ENCODE measurements at places on chromosomes 2 and 18.

GRCh38 chr2:128305555-128306080 lies 13.1 kb downstream of the HS6ST1 start:
- no peak for DNase-seq

DNA sequence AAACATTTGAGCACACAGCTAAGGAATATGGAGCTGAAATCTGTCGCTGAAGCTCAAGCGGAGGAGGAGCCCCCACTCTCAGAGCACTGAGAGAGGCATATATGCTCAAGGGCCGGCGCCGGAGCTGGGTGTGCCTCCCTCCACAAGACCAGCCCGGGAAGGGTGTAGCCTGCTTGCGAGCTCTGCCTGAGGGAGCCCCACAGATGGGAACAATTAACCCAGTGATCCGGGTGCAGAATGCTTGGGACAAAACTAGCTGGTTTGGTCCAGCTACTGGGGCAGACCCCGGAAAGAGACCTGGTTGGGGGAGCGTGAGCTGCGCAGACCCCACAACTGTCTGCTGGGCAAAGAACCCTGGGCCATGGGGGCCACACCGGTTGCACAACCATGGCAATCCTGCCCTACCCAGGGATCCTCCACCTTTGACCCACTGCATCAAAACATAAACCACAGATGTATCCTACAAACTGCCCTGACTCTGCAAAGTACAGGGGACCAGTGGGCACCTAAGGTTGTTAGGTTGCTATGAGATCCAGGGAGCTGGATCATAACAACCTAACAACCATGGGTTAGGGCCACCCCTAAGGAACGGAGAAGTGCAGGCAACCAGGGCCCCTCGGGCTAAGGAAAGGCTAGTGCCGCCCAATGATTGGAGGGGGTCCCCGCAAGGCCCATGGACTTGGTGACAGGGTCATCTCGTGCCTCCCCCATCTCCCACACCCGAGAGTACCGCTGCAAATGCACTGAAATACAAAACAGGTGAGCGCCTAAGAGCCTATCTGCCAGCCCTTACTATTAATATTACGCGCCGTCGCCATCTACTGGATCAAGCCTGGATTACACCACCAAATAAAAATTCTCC lies 53.4 kb upstream of the SCN1A start:
- DNase-seq: peak; percentile 68

- no peak for DNase-seq
These were observed 124.9 kb upstream of the PXDN start for GRCh38 chr2:1869248-1869647.

DNA sequence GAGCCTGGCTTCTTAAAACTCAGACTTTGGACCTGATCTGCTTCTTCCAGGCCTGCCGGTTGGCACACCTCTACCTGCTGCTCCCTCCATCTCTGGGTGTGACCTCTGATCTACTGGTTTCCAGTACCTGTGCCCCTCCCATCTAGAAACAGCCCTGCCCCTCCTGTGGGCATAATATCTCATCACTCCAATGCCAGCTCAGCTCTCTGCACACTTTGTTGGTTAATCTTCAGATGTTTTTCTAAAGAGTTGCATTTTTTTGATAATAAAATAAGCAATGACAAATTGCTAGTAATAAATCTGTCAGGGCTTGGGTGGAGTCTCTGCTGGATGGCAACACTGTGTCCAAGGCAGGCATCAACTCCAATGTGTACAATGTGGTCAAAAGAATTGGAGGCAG lies 89.6 kb upstream of the PPP1CB start:
- DNase-seq: no peak

DNA sequence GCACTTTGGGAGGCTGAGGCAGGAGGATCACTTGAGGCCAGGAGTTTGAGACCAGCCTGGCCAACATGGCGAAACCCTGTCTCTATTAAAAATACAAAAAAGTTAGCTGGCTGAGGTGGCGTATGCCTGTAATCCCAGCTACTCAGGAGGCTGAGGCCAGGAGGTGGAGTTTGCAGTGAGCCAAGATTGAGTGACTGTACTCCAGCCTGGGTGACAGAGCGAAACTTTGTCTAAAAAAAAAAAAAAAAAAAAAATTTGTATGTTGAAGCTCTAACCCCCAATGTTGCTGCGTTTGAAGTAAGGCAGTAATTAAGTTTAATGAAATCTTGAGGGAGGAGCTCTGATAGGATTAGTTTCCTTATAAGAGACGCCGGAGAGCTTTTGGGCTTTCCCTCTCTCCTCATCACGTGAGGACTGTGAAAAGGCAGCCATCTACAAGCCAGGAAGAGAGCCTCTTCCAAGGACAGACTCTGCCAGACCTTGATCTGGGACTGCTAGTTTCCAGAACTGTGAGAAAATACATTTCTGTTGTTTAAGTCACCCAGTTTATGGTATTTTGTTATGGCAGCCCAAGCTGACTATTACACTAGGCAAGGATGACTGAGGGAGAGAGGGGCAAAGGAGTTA lies 11.5 kb upstream of the PNPT1 start:
- DNase-seq: no peak

GRCh38 chr2:209314653-209315052 lies 109.2 kb upstream of the MAP2 start:
- DNase-seq: no peak

DNA sequence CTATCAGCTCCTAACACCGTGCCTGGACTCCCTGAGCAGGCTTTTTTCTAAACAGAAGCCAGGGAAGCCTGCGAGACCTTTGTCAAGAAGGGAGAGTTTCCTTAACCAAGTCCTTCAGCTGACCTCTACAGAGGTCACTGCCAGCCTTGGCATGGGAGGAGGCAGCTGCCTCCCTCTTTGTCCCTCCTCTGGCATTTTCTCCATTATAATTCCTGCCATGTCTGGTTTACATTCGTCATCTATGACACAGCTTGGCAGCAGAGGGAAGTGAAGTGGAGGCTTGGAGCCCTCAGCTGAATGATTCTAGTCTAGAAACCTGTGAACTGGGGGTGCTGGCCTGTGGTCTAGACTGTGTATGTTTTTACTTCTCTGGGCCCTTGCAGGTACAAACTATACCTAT lies 22.5 kb downstream of the LIPG start:
- no peak for DNase-seq

DNA sequence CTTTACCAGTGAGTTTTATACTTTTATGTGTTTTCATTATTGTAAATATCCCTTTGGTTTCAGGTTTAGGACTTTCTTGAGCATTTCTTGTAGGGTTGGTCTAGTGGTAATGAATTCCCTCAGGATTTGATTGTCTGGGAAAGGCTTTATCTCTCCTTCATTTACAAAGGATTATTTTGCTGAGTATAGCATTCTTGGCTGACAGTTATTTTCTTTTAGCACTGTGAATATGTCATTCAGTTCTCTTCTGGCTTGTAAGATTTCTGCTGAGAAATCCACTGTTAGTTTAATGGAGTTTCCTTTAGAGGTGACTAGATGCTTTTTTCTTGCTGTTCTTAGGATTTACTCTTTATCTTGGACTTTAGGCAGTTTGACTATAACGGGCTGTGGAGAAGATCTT lies 373.9 kb downstream of the TSN start:
- DNase-seq: no peak

- DNase-seq: no peak
These were observed 8.6 kb upstream of the PDIA6 start for GRCh38 chr2:10820978-10821695.

DNA sequence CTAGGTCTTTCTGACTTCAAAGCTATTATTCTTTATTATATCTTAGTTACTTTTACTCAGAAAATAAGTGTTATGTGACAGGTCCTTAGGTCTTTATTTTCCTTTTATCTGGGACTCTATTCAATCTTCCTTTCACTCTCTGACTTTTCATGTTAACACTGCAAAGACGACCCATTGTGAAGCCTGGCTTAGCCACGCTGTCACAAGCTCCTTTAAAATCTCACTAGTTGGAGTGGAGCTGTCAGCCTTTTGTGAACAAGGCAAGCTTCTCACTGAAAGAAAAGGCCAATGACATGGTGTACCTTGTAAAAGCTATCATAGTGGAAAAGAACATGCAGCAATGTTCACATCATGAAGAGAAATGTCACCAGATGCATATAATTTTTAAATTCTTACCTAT lies 1130.7 kb upstream of the FAM98A start:
- DNase-seq: no peak

- DNase-seq: no peak
These were observed 100.9 kb upstream of the NEUROD1 start for GRCh38 chr2:181781078-181781786.

DNA sequence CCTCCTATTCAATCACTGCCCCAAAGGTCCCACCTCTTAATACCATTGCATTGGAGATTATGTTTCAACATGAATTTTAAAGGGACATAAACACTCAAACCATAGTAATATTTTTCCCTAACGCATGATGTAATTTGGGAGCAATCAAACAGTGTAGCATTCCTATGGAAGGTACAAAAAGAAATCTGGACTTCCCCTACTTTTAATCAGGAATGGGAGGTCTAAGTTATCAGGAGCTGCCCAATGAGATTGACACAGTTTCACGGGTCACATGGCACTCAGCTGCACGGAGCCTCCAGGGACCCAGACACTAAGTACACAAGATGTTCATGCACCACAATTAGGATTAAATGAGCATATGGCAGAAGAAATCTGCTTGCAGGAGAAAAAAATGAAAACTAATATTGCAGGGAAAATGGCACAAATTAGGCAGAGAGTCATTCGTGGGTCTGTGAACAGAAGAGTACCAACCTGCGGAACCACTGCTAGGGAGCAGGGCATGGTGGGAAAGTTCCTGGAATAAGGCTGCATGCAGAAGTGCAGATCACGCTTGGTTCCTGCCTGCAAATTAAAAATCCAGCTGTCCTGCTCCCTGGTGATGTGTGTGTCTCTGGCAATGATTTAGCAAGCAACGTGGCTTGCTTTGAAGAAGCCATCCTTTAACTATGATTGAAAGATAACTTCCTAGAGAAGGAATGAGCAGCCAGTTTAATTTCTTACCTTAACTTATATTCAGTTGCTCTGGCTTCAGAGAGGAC lies 326.6 kb upstream of the ID2 start:
- no peak for DNase-seq

DNA sequence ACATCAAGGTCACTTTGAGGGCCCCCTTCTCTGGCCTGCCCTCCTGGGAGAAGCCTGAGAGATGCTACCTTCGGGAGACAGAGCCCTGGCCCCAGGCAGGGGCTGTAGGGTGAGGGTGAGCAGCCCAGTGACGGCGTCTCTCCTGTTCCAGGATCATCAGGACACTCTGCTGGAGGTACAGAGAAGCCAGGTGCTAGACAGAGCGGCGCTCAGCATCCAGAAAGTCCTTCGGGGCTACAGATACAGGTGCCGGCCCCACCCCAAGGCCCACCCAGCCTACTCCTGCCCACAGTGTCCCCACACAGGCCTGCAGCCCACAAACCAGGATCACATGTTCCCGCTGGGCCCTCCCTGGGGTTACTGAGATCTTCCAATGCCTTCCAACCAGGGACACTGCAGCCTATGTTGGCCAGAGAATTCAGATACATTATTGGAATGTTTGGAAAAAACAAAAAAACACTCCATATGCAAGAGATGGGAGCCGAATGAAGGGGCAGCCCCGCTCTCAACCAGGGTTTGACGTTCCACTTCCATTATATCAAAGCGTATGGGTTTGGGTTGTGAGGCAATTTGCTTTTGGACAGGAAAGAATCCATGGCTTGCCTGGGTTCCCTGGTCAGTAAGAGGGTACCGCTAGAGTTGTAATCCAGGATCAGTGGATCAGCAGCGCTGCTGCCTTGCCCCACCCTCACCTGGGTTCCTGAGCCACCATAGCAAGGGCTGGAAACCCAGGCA lies 49.5 kb upstream of the GPR17 start:
- peak; percentile 54 for DNase-seq

- DNase-seq: no peak
These were observed 50.0 kb upstream of the MBOAT2 start for GRCh38 chr2:9053534-9053931.

GRCh38 chr2:23588106-23588505 lies 203.1 kb downstream of the KLHL29 start:
- DNase-seq: no peak

- no peak for DNase-seq
These were observed 36.3 kb downstream of the EIPR1 start for GRCh38 chr2:3341336-3341735.

- no peak for DNase-seq
These were observed 337.3 kb downstream of the PLCL1 start for GRCh38 chr2:198141726-198142125.

GRCh38 chr2:163732727-163733126 lies 3.1 kb downstream of the FIGN start:
- no peak for DNase-seq

GRCh38 chr2:24125956-24126355 lies 2.7 kb downstream of the FAM228B start:
- DNase-seq: no peak

DNA sequence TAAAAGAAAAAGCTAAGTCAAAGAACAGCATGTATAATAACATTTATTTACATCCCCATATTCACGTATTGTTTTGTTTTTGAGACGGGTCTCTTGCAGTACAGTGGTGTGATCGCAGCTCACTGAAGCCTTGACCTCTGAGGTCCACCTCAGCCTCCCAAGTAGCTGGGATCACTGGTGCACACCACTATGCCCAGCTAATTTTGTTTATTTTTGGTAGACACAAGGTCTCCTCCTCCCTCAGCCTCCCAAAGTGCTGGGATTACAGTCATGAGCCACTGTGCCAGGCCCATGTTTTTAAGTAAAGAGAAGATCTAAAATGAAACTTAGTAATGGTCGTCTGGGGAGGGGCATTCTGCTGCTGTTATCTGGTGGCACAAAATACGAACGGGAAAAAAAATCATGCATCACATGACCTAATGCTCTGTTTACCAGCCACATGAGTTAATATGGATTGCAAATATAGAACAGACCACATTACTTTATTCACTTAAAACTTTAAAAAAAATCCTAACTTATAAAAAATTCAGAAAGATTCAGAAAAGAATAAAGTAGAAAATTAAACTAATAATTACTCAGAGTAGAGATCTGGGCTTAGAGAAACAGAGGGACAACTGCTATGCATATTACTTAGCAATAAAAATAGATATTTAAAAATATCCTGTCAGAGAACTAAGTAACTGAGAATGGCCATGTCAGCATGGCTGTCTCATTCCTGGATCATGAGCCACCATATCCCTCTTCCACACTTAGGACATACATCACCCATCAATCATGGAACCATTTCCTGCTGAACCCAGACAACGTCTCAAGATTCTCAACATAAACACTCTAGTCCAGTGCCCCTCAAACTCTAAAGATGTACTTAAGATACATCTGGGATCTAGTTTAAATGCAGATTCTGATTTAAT lies 7.3 kb downstream of the MMADHC start:
- no peak for DNase-seq
